Osteocyte (in vitro differentiated cells): ENCODE measurements at places on chromosomes 3 and 15. TPM values are rescaled to one million over a fixed set of nuclear protein-coding genes. Genes with fewer than 3 reads are reported as not detected.

Gene XIRP1
- not detected in 2 replicates for total RNA-seq

Gene IQCF5
- total RNA-seq = not detected in 2 replicates

Gene USP8
- total RNA-seq = 55.3 and 60.3 TPM in 2 replicates

DNA sequence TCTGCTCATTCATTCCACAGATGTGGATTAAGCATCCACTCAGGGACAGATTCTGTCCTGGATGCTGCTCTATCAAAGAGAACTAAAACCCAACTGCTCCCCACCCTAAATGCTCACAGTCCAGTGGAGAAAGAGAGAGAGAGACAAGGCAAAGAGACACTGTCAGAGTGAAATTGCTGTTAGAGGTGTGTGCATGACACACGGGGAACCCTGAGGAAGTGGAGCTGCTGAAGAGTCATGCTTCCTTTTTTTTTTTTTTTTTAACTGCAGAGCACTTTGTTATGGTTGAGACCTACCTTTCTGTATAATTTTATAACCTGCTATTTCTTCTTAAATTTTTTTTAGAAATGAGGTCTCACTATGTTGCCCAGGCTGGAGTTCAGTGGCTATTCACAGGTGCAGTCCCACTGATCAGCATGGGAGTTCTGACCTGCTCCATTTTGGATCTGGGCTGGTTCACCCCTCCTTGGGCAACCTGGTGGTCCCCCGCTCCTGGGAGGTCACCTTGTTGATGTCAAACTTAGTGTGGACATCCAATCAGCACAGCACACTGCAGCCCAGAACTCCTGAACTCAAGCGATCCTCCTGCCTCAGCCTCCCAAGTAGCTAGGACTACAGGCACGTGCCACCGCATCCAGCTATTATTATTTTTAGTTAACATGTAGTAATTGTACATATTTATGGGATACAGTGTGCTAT is 18.2 kb upstream of the PSTPIP1 start:
- peak; percentile 71 for DNase-seq
- H3K27me3 ChIP-seq = peaks cover 33% of the 10 kb centered on the region
- H3K4me1 ChIP-seq = no peaks in the 10 kb centered on the region
- H3K27ac ChIP-seq = no peak overlapping the region

DNA sequence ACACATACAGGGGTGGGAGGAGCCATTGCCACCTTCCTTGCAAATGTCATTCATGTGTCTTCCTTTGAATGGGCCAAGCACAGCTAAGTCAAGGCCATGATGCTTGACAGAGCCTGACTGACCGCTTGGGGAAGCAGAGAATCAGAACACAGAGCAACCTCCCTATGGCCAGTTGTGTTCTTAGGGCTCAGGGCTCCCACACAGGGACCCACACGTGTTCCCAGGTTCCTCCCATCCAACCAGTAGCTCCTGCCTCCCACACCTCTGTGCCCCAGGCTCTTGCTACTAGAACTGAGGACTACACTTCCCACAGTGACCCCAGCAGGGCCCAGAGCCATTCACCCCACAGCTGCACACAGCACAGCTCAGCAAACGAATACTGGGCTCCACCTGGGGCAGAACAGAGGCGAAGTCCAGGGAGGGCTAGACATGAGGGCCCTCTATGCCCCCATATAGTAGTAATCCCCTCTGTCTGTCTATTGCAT is 42.9 kb downstream of the KLF15 start:
- peaks cover 18% of the 10 kb centered on the region for H3K27me3 ChIP-seq
- H3K36me3 ChIP-seq = no peaks in the 10 kb centered on the region
- peaks cover 2% of the 10 kb centered on the region for H3K4me1 ChIP-seq
- no peak overlapping the region for H3K27ac ChIP-seq
- no peak for DNase-seq
- no peak overlapping the region for H3K4me3 ChIP-seq

- H3K27me3 ChIP-seq = no peaks in the 10 kb centered on the region
- DNase-seq = peak; percentile 85
- peak overlapping the region; percentile 70 for H3K27ac ChIP-seq
- peaks cover 1% of the 10 kb centered on the region for H3K36me3 ChIP-seq
- no peak overlapping the region for H3K4me3 ChIP-seq
Measured at GRCh38 chr3:190566043-190566933, 52.4 kb downstream of the IL1RAP start.

Gene FOXB1
- total RNA-seq = not detected in 2 replicates

Gene VPS13C
- 60.2 and 67.5 TPM in 2 replicates for total RNA-seq

DNA sequence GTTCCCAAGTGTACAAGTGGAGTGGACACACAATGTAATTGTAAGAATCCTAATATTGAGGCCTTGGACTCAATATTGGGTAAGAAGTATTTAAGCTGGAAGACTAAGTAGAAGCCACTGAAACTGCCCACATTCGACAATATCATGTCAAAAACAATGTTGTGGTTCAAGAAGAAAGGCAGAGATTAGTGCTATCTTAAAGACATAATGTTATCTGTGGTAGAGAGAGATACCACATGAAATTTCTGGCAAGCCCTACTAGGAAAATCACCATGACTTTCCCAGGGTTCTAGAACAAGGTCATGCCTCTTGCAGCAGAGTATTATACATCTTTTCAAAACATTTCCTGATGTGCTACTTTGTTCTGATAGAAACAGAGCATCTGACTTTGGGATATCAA is 192.6 kb downstream of the RAP2B start:
- H3K27me3 ChIP-seq = peaks cover 22% of the 10 kb centered on the region
- no peak overlapping the region for H3K4me3 ChIP-seq
- DNase-seq = no peak

- DNase-seq = no peak
- peaks cover 67% of the 10 kb centered on the region for H3K4me1 ChIP-seq
- H3K36me3 ChIP-seq = peaks cover 13% of the 10 kb centered on the region
- peak overlapping the region; percentile 96 for H3K27ac ChIP-seq
Measured at GRCh38 chr15:73923488-73924164, 2.6 kb upstream of the LOXL1 start.

Gene PP2D1
- total RNA-seq = not detected in 2 replicates

- H3K27ac ChIP-seq = peak overlapping the region; percentile 100
- H3K27me3 ChIP-seq = no peaks in the 10 kb centered on the region
- peaks cover 12% of the 10 kb centered on the region for H3K36me3 ChIP-seq
- DNase-seq = no peak
Measured at GRCh38 chr3:129161860-129162271, 1.0 kb upstream of the ISY1 start.

DNA sequence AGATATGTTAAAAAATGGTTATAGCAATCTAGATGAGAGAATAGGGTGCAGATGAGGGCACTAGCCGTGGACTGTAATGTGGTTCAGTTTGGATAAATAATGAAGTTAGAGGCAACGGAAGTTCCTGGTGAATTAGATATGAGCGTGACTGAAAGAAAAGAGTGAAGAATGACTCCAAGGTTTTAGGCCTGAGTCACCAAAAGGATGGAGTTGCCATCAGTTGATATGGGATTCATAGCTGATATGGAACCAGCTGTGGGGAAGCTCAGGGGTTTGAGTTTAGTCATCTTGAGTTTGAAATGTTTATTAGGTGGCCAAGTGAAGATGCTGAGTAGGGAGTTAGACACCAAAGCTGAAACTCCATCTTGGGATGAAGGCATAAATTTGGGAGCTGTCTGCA is 66.2 kb downstream of the SSR3 start:
- H3K36me3 ChIP-seq = no peaks in the 10 kb centered on the region
- DNase-seq = no peak
- peaks cover 34% of the 10 kb centered on the region for H3K4me1 ChIP-seq
- H3K4me3 ChIP-seq = no peak overlapping the region

Gene DCP1A
- total RNA-seq = 20.8 and 24.2 TPM in 2 replicates

DNA sequence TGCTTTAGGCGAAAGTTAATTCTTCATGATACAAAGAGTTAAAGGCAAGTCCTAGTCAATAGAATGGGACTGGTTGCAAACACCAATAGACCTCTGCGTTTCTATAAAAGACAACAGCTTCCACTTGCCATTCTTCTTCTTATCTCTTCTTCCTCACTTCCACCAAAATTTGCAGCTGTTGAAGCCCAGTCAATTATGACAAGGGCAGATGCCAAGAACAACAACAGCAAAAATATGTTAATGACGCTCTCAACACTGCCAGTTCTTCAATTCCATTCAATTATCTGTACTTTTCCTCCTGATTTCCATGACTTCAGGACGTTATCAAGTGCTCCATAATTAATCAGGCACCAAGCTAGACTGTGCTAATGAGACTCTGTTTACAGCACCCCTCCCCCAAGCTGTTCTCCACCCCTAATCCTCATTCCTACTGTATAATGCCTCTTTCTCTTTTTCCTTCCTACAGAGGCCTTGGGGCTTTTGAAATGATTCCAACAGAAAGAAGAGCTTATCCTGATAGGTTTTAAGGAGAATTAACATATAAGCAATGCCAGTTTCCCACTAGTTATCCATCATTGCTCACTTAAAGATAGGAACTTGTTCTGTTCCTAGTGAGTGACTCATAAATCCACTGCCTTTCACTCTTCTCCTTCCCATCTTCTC is 1160.5 kb downstream of the IGSF11 start:
- H3K4me3 ChIP-seq = no peak overlapping the region
- no peak overlapping the region for H3K27ac ChIP-seq
- no peaks in the 10 kb centered on the region for H3K27me3 ChIP-seq
- no peak for DNase-seq
- peaks cover 31% of the 10 kb centered on the region for H3K4me1 ChIP-seq

GRCh38 chr3:20041197-20041780 is 1.0 kb downstream of the KAT2B start:
- peaks cover 38% of the 10 kb centered on the region for H3K4me1 ChIP-seq
- peak overlapping the region; percentile 92 for H3K27ac ChIP-seq
- H3K4me3 ChIP-seq = peak overlapping the region; percentile 96
- no peaks in the 10 kb centered on the region for H3K36me3 ChIP-seq
- DNase-seq = peak; percentile 85
- no peaks in the 10 kb centered on the region for H3K27me3 ChIP-seq

DNA sequence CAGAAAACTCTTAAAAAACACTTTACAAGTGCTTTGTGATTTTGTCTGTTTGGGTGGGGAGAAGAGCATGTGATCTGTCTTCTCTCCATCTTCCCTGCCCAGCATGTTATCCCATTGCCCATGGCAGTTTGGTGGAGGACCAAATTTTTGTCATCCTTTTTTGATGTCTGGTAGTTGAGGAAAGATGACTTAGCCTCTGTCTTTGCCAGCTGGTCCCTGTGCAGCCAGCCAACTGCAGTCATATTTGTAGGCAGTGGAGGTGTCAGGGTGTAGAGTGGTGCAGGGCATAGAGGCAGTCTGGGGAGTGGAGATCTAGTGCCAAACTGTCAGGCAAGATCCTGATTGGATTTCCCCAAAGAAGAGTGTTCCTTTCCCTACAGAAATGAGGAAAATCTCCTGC is 40.7 kb downstream of the GASK1A start:
- no peaks in the 10 kb centered on the region for H3K36me3 ChIP-seq
- no peak for DNase-seq
- H3K4me1 ChIP-seq = no peaks in the 10 kb centered on the region
- H3K27ac ChIP-seq = no peak overlapping the region
- H3K4me3 ChIP-seq = no peak overlapping the region

Gene PTH1R
- total RNA-seq = 12.9 and 15.4 TPM in 2 replicates

GRCh38 chr3:62686503-62687294 is 188.5 kb downstream of the CADPS start:
- H3K27me3 ChIP-seq = peaks cover 23% of the 10 kb centered on the region
- H3K27ac ChIP-seq = no peak overlapping the region
- H3K36me3 ChIP-seq = no peaks in the 10 kb centered on the region
- H3K4me1 ChIP-seq = peaks cover 2% of the 10 kb centered on the region
- DNase-seq = no peak

GRCh38 chr3:1583044-1583443 is 490.2 kb downstream of the CNTN6 start:
- no peak overlapping the region for H3K4me3 ChIP-seq
- H3K4me1 ChIP-seq = peaks cover 11% of the 10 kb centered on the region
- H3K27me3 ChIP-seq = no peaks in the 10 kb centered on the region
- no peak for DNase-seq
- no peak overlapping the region for H3K27ac ChIP-seq
- no peaks in the 10 kb centered on the region for H3K36me3 ChIP-seq

Gene C3orf85
- not detected in 2 replicates for total RNA-seq

- H3K27ac ChIP-seq = no peak overlapping the region
- no peaks in the 10 kb centered on the region for H3K27me3 ChIP-seq
- H3K4me1 ChIP-seq = peaks cover 48% of the 10 kb centered on the region
- no peak overlapping the region for H3K4me3 ChIP-seq
- H3K36me3 ChIP-seq = no peaks in the 10 kb centered on the region
- DNase-seq = no peak
Measured at GRCh38 chr3:138359148-138359918, 11.0 kb downstream of the MRAS start.

GRCh38 chr3:150602426-150603152 is 532 bp upstream of the SELENOT start:
- peak overlapping the region; percentile 94 for H3K4me3 ChIP-seq
- peaks cover 54% of the 10 kb centered on the region for H3K4me1 ChIP-seq
- DNase-seq = no peak
- H3K27me3 ChIP-seq = no peaks in the 10 kb centered on the region
- peak overlapping the region; percentile 99 for H3K27ac ChIP-seq
- H3K36me3 ChIP-seq = peaks cover 17% of the 10 kb centered on the region

Gene DUOXA2
- total RNA-seq = not detected in 2 replicates

DNA sequence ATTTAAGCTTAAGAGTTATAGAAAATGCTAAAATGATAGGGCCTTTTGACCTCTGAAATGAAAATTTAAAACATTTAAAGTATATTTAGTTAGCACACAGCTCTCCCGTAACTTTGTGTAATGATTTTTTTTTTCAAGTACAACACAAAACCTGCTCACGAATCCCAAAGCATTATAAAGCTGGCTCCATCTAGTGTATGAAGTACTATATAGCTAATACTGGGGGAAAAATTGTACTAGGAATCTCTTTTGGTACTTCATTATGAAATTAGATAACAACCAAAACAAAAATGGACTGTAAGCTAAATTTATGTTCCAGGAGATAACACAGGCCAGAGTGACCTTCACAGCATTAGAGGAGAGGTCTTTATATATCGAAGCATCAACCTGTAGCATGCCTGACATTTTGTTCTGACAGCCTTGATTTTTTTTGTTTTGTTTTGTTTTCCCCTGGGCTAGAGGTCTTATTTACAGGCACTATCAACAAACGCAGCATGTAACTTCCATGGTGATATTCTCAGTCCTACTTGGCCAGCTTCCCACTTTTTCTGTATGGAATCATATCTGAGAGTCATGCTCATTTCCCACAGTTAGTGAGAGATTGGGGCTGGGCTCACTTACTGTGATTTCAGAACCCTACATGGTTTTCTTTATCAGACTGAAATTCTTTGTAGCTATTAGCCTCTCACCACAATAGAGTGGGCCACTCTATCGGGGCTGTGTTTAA is 116.3 kb downstream of the MITF start:
- peaks cover 9% of the 10 kb centered on the region for H3K4me1 ChIP-seq
- no peak for DNase-seq
- no peak overlapping the region for H3K27ac ChIP-seq

GRCh38 chr15:93848490-93848889 is 382.9 kb upstream of the MCTP2 start:
- H3K27ac ChIP-seq = no peak overlapping the region
- H3K4me1 ChIP-seq = no peaks in the 10 kb centered on the region
- H3K4me3 ChIP-seq = no peak overlapping the region
- no peaks in the 10 kb centered on the region for H3K27me3 ChIP-seq

GRCh38 chr3:66479532-66479947 is 21.3 kb downstream of the LRIG1 start:
- H3K36me3 ChIP-seq = peaks cover 3% of the 10 kb centered on the region
- peaks cover 39% of the 10 kb centered on the region for H3K4me1 ChIP-seq
- no peaks in the 10 kb centered on the region for H3K27me3 ChIP-seq
- no peak overlapping the region for H3K4me3 ChIP-seq
- no peak for DNase-seq

GRCh38 chr3:43950775-43951174 is 260.0 kb downstream of the ABHD5 start:
- DNase-seq = no peak
- no peak overlapping the region for H3K4me3 ChIP-seq
- H3K4me1 ChIP-seq = peaks cover 10% of the 10 kb centered on the region
- H3K27ac ChIP-seq = no peak overlapping the region
- H3K27me3 ChIP-seq = peaks cover 29% of the 10 kb centered on the region
